ENCODE measurements at places on chromosomes 12 and 14.

- DNase-seq: peak; percentile 76
These were observed 11.2 kb downstream of the ESRRB start for GRCh38 chr14:76386944-76387782.

DNA sequence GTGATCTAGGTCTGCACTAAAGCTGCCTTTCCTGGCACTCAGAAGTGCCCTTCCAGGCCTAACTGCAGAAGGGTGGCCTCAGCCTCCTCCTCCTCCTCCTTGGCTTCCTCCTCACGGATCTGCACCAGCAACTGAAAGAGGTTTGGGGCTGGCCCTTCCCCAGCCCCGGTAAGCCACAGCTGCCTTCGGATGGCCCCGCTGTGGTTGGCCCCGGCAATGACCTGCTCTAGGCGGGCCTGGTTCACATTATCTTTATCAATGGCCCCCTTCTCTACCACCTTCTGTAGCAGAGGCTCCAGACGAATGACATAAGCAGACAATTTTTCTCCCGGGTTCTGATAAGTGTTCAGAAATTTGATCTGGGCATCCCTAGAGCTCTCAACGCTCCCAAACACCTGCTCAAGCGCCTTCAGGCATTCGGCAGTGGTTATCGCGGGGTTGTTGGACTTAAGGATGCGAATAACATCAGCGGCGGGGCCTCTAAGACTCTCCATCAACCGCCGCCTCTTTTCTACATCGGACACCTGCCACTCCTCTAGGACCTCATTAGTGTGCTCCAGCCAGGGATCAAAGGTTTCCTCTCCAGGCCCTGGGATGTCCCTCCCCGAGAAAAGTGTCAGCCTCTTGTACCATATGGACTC, 1.5 kb downstream of the PNMA1 start:
- no peak for DNase-seq

DNA sequence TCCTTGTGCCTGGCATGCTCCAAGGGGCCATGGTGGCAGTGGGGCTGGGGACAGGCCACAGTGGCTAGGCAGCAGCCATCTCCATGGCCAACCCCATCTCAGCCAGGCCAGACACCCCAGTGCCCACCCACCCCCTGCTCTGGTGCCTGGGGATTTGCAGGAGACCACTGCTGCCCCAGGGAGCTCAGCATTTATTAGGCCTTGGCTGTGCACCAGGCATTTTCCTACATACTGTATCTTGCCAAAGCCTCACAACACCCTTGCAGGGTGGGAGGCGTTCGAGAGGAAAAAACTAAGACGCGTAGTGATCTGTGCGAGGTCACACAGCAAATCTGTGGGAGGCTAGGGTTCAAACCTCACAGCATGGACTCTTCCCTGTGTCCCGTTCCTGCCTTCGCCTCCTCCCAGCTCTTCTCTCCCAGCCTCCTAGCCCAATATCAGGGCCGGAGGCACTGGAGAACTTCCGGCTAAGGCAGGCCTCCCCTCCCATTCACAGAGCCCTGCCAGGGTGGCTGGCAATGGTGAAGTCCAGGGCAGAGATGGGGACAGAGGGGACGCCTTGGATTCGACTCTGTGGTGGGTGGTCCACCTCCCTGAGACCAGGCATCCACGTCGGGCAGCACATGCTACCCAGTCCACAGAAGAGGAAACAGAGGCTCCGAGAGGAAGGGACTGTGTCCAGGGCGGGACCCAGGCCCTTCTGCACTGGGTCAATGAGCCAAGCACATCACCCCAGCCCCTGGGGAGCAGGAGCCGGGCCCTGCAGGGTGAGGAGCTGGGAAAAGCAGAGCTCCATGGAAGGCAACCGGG, 57.4 kb downstream of the FAM222A start:
- no peak for DNase-seq

- no peak for DNase-seq
These were observed at the start of gene MARCHF9 for GRCh38 chr12:57754411-57755193. TSS of gene MARCHF9 (plus strand) at chr12:57755103. CDS start at chr12:57755529, 426 bp downstream.

GRCh38 chr12:32826807-32827412, 69.7 kb downstream of the PKP2 start:
- DNase-seq: no peak

GRCh38 chr12:6914947-6915788, 788 bp downstream of the ENO2 start:
- DNase-seq: peak; percentile 54

DNA sequence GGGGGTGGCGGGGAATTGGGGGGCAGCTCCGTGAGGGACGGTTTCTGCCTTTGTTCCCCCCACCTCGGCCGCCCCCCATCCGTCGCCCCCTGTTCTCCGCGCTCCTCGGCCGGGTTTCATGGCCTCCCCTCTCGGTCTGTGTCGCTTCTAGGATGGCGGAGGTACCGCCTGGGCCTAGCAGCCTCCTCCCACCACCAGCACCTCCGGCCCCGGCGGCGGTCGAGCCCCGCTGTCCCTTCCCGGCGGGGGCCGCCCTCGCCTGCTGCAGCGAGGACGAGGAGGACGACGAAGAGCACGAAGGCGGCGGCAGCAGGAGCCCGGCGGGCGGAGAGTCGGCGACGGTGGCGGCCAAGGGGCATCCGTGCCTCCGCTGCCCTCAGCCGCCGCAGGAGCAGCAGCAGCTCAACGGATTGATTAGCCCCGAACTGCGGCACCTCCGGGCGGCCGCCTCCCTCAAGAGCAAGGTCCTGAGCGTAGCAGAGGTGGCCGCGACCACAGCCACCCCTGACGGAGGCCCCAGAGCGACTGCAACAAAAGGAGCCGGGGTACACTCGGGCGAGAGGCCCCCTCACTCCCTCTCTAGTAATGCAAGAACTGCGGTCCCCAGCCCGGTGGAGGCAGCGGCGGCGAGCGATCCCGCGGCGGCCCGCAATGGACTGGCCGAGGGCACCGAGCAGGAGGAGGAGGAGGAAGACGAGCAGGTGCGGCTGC, 575 bp downstream of the NAA30 start:
- DNase-seq: no peak
